A549 (cell line): ENCODE measurements at places on chromosomes 1 and 21.

DNA sequence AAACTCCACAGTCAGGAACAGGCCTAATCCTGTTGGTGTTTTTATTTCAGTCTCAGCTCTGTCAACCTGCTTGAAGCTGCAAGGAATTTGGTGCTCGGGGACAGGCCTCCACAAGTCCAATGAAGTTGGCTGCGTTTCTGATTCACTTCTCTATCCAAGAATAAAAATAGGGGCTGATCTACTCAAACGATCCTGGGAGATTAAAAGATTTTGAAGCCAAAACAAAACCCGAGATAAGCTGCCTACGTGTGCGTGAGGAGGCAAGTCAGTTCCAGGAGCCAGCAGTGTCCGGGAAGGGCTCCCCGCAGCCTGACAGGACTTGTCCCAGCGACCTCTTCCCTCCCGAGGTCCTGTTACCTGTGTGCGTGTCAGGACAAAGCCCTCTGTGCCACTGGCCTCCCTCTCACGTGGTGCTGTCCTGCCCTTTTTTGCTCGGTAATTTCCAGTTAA, 98.0 kb downstream of the ETS2 start:
- no peak for DNase-seq

GRCh38 chr1:62423580-62424242, 13.1 kb upstream of the USP1 start:
- DNase-seq = no peak

- DNase-seq = no peak
Observed at GRCh38 chr1:205048382-205048781, 5.4 kb downstream of the CNTN2 start.

DNA sequence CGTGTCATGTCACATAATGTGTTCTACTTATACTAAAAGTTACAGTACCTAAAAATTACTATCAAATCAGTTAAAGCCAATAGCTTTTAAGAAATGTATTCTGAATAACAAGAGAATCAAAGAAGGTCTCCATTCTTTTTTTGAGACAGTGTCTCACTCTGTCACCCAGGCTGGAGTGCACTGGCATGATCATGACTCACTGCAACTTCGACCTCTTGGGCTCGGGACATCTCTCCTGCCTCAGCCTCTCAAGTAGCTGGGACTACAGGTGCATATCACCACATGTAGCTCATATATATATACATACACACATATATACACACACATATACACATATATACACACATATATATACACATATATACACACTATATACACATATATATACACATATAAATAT, 20.1 kb downstream of the COP1 start:
- no peak for DNase-seq

GRCh38 chr1:44016041-44016889, 15.0 kb downstream of the SLC6A9 start:
- no peak for DNase-seq
